IPS-NIHi11 (cell line): ENCODE measurements at places on chromosomes 11 and 22.

DNA sequence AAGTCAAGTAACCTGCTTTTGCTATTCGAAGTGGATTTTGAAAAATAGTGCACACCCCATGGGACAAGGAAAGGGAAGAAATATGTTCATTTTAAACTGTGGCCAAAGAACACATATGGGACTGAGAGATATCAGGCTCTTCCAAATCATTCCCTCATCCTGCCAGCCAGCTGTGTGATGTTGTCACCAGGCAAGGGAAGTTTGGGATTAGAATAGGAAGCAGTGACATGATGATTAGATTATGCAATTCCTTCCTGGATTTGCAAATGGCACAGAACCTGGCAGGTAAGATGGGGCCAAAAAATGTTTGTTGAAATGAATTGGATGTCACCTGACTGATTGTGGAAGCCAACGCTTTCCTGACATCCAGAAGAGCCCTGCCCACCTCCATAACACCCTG, 4.9 kb upstream of the SCN3B start:
- DNase-seq = no peak

DNA sequence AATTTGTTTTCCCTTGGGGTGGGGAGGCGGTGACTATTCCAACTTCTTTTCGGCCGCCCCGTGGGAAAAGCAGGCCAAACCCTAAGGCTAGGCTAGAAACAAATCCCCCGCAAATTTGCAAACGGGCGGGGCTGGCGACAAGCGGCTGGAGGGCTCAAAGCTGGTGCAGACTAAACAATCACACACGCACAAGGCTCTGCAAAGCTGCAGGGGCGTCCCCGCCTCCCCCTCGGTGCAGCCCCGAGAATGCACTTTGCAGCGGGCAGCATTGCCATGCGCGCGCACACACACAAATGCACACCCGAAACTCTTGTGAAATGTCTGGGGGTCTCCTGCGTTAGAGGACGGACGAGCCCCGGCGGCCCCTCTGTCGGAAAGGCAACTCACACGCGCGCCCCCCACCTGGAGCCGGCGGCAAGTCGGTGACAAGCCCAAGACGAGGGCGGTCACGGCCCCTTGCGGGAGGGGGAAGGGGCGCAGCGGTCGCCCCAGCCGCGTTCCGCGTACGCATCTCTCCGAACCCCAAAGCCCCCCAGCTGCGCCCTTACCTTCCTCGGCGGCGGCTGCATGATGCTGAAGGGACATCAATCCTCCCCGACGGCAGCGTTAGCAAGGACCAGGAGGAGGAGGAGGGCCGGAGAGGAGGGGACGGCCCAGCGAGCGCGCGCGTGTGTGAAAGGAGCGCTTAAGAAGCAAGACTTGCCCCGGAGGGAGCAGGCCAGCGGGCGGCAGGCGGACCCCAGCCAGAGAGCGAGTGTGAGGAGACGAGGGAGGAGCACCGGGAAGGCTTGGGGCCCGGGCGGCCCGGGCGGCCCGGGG, 600 bp downstream of the FCHSD2 start:
- DNase-seq = peak; percentile 63

DNA sequence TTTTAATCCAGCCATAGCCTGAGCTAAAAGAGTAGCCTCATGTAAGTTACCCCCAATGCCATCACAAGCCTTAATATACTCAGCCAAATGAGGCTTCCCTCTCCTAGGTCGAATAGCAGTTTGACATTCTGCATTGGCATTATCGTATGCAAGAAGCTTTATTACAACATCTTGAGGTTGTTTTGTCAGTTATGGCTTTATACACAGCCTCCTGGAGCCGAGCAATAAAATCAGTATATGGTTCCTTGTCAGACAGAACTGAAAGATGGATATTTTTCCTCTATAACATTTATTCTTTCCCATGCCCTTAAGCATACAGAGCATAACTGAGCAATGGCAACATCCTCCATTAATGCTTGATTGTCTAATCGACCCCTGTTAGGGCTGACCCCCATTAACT, 5.4 kb upstream of the DNAJB13 start:
- DNase-seq = no peak

DNA sequence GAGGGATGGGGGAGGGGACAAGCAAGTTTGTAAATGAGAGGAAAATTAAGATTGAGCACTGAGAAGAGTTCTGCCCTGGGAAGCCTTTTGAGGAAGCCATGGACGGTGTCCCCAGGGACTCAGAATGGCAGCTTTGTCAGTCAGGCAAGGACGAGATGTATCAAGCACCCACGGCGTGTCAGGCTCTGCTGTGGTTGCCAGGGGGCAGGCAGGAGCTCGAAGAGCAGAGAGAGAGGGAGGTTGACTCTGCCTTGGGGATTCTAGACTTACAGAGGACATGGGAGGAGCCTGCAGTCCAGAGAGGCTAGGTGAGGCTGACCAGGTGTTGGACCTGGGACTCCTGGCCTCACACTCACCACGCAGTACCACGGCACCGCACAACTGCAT, 29.1 kb upstream of the SYT7 start:
- peak; percentile 80 for DNase-seq

GRCh38 chr11:129729216-129729615, 86.4 kb upstream of the TMEM45B start:
- no peak for DNase-seq

DNA sequence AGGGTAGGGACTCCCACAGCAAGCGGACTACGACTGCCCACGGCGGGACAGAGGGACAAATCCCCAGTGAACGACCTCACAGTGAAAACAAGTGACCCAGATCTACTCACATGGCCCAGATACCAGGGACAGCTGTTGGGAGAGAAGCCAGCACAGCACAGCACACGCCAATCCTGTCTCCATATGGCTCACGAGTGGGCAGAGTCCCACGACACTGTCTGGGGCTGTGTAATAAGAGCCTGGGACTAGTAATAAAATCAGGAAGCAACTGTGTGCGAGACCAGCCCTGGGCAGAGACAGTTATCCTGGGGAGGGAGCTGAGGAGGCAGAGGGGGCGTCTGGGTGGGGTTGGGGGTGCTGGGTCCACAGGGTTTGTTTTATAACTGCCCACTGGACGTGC, 385.0 kb downstream of the CTTN start:
- no peak for DNase-seq

- no peak for DNase-seq
These were observed 2.8 kb downstream of the KCTD14 start for GRCh38 chr11:78020246-78020645.

DNA sequence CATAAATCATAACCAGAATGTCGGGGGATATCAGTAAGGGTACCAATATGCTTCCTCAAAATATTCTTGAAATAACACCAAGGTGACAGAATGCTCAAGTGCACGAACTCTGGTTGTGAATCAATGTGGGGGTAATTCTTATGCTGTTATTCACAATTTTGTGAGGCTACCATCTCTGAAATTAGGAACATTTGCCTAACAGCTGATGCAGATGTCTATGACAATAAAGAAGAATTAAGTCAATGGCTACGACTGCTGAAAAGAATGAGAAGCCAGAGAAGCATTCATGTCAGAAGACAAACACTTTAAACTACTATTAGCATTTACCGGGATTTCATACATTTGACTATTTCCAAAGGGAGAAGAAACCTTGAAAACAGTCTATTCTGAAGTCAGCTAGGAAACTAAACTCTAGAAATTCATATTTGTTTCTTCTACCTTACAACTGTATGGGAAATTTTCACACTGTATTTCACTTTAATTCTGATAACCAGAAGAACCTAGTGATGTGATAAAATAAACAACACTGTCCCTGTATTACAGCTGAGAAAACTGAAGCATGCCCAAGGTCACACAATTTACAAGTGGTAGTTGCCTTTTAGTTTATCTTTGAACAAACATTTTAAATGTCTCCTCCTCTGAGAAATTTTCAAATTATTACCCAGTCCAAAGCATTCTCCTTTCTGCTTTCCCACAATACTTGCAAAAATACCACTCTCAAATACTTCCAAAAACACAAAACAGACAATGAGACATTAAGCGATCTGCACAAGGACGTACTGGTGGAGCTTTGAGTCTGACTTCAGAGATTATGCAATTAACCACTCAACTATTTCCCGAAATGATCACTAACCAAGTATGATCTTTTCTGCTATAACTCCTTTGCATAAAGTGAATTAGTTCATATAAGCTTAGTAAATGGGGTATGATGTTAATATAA, 18.0 kb upstream of the ARHGAP32 start:
- no peak for DNase-seq

GRCh38 chr11:119892311-119892808, 163.4 kb upstream of the NECTIN1 start:
- DNase-seq = no peak

DNA sequence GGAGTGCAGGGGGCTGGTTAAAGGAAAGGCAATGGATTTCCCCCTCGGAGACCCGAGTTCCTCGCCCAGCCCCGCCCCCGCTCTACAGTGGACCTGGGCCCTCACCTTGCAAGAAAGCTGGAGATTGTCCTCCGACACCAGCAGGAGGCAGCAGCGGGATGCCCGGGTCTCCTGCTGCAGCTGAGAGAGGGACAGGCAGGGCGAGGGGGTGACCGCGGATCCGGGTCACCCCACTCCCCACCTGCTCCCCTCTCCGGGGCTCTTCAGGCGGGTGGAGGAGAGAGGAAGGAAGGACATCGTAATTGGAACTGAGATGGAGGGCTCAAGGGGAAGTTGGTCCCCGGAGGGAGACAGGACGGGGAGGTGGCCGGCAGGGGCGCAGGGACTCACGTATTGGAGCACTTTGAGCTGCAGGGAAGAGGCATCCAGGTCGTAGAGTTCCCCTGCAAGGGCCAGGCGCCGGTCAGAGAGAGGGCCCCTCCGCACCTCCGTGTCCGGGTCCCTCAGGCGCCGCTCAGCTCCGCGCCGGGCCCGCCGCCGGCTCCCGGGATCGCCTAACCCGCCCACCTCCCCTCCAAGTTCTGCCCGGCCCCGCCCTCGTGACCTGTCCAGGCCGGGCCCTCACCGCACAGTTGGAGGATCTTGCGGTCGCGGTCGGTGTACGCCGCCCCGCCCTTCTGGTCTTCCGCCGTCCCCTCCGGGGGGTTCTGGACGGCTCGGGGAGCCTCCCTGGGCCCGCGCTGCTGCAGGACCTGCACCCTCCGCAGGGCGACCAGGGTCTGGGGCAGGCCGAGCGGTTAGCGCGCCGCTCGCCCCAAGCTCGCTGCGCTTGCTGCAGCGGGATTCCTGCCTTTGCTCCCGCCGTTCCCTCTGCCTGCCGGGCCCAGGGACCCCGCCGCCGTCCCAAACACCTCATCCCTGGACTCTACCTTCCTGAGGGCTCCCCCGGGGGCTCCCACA, 84.1 kb downstream of the PDE2A start:
- DNase-seq = peak; percentile 85

- DNase-seq = no peak
These were observed 52.0 kb downstream of the CASP12 start for GRCh38 chr11:104846216-104846615.

DNA sequence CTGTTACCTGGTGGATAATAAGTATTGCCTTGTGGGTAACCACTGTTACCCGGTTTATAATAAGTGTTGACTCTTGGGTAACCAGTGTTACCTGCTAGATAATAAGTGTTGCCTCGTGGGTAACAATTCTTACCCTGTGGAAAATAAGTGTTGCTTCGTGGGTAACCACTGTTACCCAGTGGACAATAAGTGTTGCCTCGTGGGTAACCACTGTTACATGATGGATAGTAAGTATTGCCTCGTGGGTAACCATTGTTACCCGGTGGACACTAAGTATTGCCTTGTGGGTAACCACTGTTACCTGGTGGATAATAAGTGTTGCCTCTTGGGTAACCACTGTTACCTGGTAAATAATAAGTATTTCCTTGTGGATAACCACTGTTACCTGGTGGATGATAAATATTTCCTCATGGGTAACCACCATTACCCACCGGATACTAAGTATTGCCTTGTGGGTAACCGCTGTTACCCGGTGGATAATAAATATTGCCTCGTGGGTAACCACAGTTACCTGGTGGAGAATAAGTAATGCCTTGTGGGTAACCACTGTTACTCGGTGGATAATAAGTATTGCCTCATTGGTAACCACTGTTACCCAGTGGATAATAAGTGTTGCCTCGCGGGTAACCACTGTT, 8.7 kb upstream of the NXPE4 start:
- DNase-seq = no peak

- no peak for DNase-seq
These were observed 65.3 kb downstream of the ARFGAP2 start for GRCh38 chr11:47111318-47111804.

GRCh38 chr22:29821291-29822016, 16.6 kb downstream of the ASCC2 start:
- no peak for DNase-seq
